ENCODE measurements at places on chromosomes 4 and X.

DNA sequence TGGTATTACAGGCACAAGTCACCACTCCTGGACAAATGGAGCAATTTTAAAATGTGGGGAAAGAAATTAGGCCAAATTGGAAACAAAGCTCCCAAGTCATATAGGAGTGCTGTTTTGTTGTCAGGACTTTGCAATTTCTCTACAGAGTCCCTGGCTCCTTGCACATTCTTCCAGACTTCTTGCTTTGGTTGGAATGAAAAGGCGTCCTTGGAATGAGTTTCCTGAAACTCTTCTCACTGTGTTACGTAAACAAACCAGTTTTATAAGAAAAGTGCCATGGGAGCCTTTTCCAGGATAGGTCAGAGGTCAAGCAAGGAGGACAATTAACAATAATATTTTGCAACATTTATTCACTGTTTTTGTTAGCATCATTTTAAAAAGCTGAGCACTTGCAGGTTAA is 32.4 kb upstream of the KIT start:
- DNase-seq: no peak

- DNase-seq: no peak
These were observed 5.8 kb downstream of the FAM114A1 start for GRCh38 chr4:38873290-38873944.

GRCh38 chr4:137694138-137694537 is 161.8 kb upstream of the PCDH18 start:
- DNase-seq: no peak

- no peak for DNase-seq
These were observed 47.3 kb upstream of the GAB1 start for GRCh38 chr4:143289370-143289769.

GRCh38 chr4:152524427-152524826 is 11.5 kb downstream of the FBXW7 start:
- DNase-seq: no peak

DNA sequence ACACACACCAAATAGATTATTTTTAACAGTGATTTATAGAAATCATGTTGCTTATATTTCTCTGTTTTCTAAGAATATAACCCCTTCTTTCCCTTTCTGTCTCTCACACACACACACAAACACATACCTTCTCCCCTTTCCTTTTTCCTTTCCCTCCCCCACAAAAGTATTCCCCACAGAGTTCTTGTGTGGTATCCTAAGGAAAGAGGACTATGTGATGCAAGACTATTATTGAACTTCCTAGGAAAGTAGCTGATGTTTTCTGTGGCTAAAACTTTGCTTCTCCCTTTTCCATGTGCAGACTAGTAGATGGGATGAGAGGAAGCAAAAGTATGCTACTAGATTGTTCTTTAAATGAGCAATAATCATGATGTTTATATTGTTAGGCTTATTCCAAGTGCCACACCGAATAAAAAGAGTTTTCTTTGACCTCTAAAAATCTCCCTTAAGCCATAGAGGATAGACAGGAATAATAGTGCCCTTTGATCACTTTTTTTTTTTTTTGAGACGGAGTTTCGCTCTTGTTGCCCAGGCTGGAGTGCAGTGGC is 38.7 kb downstream of the CPEB2 start:
- no peak for DNase-seq

DNA sequence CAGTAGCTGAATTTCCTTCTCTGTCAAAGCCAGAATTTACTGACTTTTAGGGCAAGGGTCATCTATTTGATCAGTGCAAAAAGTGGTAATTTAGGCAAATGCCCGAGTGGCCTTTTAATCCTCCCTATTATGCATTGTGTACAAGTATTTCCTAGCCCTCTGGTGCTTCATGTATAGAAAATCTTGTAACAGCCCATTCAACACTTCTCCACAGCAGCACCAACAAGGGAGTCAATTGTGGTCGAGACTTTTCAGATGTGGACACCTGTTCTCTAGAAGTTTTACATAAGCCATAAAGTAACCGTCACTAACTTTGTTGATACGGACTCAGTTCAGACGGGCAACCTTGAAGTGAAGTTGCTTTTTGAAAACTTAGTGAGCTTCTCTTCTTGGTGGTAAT is 50.9 kb upstream of the FHDC1 start:
- DNase-seq: no peak

DNA sequence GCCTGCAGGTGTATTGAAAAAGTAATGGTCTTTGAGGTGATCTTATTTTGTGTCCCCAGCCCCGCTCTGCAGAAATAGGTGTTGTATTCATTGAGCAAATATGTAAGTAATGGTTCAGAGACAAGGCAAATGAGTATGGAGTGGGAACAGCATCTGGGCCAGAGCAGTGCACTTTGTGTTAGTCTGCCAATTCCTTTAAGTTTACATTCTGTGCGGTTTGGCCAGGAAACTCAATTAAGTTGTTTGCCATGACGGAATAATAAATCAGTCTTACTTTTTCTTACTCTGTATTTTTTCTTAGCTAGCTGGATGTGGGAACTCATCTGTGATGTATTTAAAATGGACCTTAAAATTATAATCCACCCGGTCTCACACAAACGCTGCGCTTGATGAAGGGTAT is 12.6 kb downstream of the DCLK2 start:
- no peak for DNase-seq

DNA sequence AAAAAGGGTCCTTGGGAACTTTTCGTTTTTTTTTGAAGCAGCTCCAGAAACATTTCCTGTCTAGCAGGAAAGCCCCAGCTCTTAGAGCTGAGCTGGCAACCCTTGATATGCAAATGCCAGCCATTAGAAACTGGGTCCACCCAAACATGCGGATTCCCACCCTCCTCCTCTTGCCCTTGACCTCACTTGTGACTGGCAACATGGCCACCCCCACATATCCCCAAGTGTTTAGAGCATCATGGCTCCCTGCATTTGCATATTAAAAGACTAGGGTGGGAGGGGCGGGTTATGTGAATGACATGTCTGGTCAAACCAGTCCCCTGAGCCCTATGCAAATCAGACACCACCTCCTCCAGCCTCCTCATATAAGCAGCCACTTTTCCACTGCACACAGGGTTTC is 671.1 kb downstream of the FAT4 start:
- DNase-seq: no peak

GRCh38 chrX:10749113-10749512 is 128.7 kb upstream of the MID1 start:
- DNase-seq: no peak

- DNase-seq: no peak
These were observed 25.8 kb upstream of the ARHGAP24 start for GRCh38 chr4:85448906-85449890.

DNA sequence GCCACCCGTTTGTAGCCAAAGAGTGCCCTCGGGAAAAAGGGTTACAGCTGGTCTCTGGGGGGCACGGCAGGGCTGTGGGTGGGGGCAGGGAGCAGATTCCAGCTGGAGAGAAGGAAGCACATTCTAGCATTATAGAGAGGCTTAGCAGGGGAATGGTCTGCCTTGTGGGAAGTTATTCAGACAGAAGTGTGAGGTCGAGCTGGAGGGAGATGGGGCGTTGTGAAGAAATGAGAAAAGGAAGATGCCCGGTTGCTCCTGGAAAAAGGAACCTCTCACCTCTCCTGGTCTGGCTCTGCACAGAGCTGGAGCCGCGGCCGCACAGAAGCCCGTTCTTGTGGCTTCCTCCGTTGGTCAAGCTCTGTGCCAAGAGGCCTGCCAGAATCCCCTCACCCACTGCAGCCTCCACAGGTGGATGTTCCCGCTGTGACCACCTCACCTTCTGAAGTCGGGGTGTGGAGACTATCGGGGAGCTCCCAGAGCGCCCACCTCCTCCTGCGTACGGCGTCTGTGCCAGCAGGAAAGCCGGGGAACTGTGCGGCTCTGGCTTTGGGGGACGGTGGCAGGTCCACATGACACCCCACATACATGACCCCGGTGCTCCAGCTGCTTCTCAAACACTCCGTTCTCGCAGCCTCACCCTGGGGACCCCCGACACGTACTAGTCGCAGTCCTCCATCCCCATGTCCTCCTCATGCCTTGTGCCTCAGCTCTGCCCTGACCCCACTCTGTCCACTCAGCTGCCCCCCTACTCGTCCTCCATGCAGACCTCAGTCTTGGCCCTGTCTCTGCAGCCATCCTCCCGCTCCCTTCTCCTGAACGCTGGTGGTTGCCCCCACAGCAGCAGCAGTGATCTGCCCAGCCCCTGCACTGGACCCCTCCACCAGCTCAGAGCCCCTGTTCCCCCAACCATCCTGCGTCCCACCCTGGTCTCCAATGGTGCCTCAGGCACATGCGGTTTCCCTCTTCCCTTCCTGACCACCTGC is 52.2 kb upstream of the HGFAC start:
- DNase-seq: no peak

DNA sequence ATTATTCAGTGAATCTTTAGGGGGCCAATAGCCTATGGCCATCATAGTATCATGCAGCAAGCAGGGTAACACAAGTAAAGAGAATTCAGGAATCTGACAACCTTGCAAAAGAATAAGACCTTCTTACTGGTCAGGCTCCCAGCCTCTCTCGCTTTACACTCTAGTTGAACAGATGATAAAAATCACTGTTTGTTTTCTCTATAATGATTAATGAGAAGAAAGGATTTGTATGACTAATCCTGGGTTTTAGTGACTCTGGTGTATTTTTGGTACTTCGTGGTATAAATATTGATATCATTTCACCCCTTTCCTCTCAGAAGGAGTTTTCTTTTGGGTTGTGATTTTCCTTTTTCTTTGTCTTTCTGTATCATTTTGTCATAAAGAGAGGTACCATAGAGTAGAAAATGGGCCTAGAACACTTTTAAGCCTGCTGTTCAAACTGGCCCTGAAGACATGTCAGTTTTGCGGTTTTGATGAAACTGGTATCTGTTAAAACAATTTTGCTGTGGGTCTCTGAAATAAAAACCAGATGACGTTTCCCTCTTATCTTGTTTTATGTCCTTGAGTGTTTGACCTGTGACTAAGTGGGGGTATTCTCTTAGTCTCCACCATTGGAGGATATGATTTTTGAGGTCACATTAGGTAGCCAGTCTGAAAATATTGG is 294.9 kb upstream of the TBX22 start:
- no peak for DNase-seq

GRCh38 chrX:99663136-99663535 is 746.9 kb downstream of the PCDH19 start:
- no peak for DNase-seq

DNA sequence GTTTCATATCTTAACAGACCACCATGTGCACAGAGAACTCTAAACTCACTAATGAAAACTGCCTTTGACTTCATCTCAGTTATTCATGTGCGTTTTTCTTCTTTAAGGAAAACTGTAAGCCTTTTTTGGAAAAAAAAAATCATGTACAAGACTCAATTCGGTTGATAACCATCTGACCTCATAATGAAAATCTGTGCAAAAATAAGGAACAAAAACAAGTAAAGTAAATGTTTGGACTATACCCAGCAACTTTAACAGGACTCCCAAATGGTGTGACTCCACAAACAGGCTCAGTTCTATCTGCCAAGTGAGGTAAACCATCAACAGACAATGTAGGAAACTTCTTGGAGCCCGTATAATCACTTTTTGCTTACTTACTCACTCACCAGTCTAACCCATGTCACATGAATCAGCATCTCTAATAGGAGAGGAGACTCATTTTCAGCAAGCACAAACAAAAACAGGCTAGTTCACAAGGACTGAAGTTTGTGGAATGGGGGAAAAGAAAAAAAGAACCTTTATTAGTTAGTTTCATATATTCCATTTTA is 9.3 kb downstream of the APOO start:
- no peak for DNase-seq

- no peak for DNase-seq
These were observed 9.6 kb upstream of the MRPL1 start for GRCh38 chr4:77852892-77853495.

GRCh38 chr4:28221536-28221935 is 1360.9 kb downstream of the STIM2 start:
- no peak for DNase-seq

GRCh38 chr4:122997463-122998101 is 75.2 kb upstream of the NUDT6 start:
- no peak for DNase-seq

- DNase-seq: no peak
These were observed 147.8 kb upstream of the PAQR3 start for GRCh38 chr4:79087071-79087470.

GRCh38 chrX:30228526-30228925 is 1.9 kb upstream of the MAGEB3 start:
- no peak for DNase-seq

All from SW 1271 (cell line).